ENCODE measurements at places on chromosomes 2 and 18.

DNA sequence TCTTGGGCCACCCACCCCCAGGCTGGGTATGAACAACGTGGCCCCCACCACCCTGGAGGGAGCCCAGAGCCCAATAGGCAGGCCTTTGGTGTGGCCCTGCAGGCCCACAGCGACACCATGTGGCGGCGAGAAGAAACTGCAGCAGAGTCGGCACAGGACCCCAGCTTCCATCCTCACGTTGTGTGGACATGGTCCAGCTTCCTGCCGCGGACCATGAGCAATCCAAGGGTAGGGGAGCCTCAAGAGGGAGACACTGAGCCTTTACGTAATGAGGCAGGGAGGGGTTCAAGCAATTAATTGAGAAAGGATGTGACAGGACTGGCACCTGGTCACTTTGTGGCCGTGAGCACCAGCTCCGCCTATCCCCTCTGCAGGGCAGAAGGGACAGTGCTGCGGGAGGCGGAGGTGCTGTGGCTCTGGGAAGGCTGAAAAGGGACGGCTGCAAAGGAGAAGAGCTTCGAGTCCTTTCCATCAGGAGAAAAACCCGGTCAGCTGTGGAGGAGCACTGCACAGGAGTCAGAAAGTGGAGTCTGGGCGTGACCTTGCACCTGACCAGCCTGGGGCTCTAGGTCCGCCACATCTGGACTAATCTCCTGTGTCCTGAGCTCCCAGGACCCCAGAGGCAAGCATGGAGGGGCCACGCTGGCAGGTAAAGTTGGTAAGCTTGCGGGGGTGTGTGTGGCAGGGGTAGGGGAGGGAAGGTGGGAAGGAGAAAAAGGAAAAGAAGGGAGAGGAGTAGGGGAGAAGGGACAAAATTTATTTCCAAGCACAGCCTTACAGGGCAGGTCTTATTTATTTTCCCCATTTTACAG is 44.9 kb downstream of the TMEM37 start:
- H3K4me1 ChIP-seq, result peaks cover 5% of the 10 kb centered on the region
- no peak for DNase-seq
- no peak overlapping the region for H3K4me3 ChIP-seq

DNA sequence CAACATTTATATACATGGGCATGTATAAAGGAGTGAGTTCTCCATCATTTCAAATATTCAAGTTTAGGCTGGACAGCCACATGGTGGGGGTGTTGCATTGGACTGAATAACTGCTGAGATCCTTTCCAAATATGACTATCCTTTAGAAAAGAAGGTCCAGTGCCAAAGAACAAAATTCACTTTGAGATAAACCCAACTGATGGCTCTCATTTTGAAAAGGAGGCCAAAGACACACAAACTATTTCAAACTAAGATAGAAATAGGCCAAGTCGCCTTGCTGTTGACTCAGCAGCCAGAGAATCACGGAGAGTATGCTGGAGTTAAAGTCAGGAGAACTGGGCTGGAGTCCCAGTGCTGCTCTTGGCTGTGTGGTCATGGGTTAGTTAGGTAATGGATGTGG is 204.5 kb upstream of the LRATD1 start:
- no peak overlapping the region for H3K27ac ChIP-seq
- no peak overlapping the region for H3K4me3 ChIP-seq
- DNase-seq, result no peak

- H3K4me1 ChIP-seq, result no peaks in the 10 kb centered on the region
- no peaks in the 10 kb centered on the region for H3K36me3 ChIP-seq
- no peak for DNase-seq
- H3K27me3 ChIP-seq, result no peaks in the 10 kb centered on the region
- no peak overlapping the region for H3K4me3 ChIP-seq
Measured at GRCh38 chr2:178397002-178397605, 53.9 kb downstream of the PRKRA start.

- no peak for DNase-seq
- no peaks in the 10 kb centered on the region for H3K27me3 ChIP-seq
- no peak overlapping the region for H3K4me3 ChIP-seq
- H3K27ac ChIP-seq, result no peak overlapping the region
Measured at GRCh38 chr2:126413079-126413478, 242.9 kb upstream of the GYPC start.

DNA sequence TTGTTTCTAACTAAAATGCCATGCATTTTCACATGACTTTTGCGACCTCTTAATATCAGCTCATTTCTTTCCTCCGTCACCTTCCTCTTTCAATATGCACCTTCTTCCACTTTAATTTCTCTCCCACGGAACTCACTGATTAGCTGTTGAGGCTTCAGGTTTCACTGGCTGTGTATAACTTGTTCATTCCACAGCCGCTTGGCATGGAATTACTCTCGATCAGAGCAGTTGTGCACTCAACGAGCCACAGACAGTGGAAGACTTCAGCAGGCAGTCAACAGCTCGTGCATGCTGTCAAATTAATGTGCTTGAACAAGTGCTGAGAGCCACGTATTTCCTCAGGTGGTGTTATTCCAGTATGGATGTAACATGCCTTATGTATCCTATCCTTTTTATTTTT is 491.2 kb upstream of the DDX18 start:
- H3K36me3 ChIP-seq, result peaks cover 2% of the 10 kb centered on the region
- no peaks in the 10 kb centered on the region for H3K4me1 ChIP-seq
- no peak overlapping the region for H3K27ac ChIP-seq

- no peaks in the 10 kb centered on the region for H3K4me1 ChIP-seq
- DNase-seq, result no peak
- peaks cover 14% of the 10 kb centered on the region for H3K36me3 ChIP-seq
- H3K27ac ChIP-seq, result no peak overlapping the region
Measured at GRCh38 chr2:135916207-135916606, 40.0 kb upstream of the MCM6 start.
